ENCODE measurements at places on chromosomes 12 and 14.

DNA sequence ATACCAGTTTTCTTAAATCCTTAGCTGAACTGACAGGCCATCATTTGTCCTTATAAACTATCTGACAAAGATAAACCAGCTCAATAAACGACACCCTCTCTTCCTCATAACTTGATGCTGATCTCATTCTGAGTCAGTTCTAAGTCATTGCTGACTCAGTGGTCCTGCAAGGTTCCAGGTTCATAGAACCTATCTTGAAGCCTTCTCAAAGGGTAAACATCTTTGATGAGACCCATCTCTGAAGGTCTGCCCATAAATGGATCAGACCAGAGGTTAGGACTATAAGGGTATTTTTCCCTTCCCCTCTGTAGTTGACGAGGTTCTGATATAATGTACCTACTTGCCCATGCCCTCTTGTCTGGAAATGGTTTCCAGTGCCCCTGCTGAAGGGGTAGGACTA lies 11.9 kb downstream of the NAA25 start:
- DNase-seq, result no peak

GRCh38 chr12:68837215-68837614 lies 29.2 kb downstream of the MDM2 start:
- no peak for DNase-seq

DNA sequence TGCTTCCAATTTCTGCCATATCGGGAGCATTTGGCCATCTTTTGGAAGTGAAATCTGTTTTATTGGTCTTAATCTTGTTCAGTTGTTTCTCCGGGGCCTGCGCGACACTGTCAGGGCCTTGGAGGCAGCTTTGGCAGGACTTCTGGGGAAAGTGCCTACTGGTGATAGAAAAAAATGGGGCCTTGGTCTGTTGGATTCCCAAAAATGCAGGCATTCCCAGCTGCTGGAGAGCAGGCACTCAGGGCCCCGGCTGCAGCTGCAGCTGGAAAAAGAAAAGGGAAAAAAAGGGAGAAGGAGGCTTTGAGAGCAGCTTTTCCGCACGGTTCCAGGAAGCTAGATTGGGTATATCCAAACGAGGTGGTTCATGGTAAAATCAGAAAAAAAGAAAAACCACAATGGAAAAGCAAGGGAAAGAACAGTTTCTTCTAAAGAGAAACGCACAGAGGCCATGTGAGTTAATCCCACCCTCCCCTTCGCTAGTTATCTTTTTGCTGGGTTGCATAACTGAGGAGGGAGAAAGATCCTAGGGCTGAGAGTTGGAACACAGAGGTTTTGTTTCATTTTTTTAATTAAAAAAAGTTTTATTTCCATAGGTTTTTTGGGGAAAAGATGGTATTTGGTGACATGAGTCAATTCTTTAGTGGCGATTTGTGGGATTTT lies 134.7 kb upstream of the RFLNA start:
- no peak for DNase-seq

- DNase-seq, result no peak
Observed at GRCh38 chr12:30753751-30754382, 884 bp downstream of the CAPRIN2 start.

- no peak for DNase-seq
Observed at GRCh38 chr14:68363843-68364767, 428.8 kb downstream of the ZFP36L1 start.

DNA sequence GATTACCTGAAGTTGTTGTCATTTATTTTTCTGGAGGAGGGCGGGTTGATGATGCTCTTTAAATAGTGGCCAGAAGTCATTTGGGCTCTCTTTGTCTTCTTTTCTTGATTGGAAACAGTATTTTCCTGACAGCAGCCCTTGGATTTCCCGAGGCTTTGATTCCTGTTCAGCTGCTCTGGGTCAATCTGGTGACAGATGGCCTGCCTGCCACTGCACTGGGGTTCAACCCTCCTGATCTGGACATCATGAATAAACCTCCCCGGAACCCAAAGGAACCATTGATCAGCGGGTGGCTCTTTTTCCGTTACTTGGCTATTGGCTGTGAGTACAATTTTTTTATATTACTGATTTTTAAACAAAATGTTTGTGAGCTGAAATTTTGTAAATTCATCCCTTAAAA lies 60.4 kb downstream of the ANAPC7 start:
- DNase-seq, result no peak

DNA sequence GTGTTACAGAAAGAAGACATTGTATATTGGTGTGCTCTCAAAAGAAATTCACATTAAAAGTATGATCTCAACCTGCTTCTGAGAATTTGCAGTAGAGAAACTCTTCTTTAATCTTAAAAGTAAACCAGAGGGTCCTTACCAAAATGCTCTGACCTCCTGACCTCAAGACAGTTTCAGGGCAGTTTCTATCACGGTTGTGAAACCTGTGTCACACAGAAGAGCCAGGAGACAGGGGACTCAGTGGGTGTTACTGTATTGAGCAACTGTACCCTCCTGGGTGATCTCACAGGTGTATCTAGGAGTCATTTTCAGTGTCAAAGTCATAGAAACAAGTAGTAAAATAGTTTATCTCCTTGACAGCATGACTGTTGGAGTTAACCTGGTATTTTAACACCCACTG lies 178.0 kb downstream of the GRIP1 start:
- no peak for DNase-seq

DNA sequence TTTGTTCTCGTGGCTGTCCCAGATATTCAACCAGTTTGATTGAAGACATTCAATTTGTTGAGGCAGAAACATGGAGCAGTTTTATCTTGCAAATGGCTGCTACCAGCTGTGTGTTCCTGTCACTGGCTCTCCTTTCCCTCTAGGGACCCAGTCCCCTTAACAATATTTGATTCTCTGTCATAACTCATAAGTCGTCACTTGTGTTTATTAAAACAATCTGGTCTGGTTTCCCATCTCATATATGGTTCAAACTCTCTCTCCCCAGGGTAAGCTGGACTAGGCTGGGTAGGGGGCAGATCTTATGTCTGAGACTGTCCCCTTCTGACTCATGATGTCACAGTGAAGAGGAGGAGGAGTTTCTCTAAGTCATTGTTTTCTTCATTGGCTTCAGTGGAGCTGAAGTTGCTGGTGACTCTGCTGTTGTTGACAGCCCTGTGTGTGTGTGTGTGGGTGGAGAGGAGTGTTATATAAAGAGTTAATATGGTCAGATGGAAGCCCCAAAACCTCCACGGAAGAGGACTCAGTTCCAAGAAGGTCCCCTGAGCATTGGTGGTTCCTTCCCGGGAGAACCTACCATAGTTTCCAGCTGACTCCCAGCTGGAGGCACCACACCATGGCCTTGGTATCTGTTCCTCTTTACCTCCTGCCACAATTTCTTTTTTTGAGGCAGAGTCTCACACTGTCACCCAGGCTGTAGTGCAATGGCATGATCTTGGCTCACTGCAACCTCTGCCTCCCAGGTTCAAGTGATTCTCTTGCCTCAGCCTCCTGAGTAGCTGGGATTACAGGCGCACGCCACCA lies 16.1 kb upstream of the GNG2 start:
- no peak for DNase-seq

GRCh38 chr14:96956464-96957239 lies 159.5 kb downstream of the VRK1 start:
- no peak for DNase-seq

- DNase-seq, result no peak
Observed at GRCh38 chr14:32200368-32201192, 1.3 kb upstream of the RNU6-7 start.

GRCh38 chr14:40028991-40029390 lies 596.8 kb upstream of the FBXO33 start:
- no peak for DNase-seq

- DNase-seq, result no peak
Observed at GRCh38 chr12:26338586-26339572, 143.5 kb downstream of the SSPN start.

- DNase-seq, result no peak
Observed at GRCh38 chr12:75154388-75154787, 55.3 kb downstream of the KCNC2 start.

DNA sequence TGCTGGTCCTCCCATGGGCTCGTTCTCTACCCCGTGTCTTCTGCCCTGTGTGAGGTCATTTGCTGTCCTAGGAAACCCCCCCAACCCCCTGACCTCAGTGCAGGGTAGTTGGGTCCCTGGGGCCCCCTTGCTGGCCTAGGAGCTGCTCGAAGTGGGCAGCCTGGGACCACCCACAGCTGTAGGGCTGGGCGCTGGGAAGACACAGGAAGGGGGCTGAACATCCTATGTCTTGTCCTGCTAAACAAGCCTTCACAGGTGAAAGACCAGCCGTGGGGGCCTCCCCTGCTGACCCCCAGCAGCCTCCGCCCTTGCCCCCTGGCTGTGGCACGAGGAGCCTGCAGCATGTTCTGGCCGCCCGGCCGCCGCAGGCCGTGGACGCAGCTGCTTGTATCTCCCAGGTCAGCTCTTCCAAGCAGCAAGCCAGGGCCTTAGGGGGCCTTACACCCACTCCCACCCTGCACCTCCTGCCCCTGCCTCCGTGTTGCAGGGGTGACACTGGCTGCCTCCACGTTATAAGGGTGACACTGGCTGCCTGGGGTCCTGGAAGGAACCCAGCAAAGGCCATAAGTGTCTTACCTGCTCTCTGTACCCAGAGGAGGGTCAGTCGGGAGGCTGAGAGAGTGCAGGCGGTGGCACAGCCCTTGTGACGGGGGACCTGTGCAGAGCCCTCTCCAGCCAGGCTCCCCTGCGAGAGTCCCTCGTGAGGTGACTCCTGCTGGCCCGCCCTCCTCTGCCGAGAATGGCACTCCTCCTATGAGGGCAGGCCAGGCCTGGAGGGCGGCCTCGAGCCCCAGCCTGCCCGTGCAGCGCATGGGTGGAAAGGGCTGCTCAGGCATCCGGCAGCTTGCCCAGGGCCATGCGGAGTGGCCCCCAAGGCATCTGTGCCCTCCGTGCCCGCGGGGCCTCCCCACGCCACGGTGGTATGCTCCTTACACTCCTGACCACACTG lies 11.5 kb upstream of the TEX22 start:
- DNase-seq, result no peak

GRCh38 chr14:96888593-96888992 lies 91.4 kb downstream of the VRK1 start:
- DNase-seq, result no peak

GRCh38 chr12:113796852-113797534 lies 169.1 kb downstream of the RBM19 start:
- DNase-seq, result no peak

- DNase-seq, result no peak
Observed at GRCh38 chr14:77508876-77509275, 10.3 kb upstream of the ISM2 start.

- DNase-seq, result no peak
Observed at GRCh38 chr12:4164188-4164558, 109.4 kb upstream of the CCND2 start.

DNA sequence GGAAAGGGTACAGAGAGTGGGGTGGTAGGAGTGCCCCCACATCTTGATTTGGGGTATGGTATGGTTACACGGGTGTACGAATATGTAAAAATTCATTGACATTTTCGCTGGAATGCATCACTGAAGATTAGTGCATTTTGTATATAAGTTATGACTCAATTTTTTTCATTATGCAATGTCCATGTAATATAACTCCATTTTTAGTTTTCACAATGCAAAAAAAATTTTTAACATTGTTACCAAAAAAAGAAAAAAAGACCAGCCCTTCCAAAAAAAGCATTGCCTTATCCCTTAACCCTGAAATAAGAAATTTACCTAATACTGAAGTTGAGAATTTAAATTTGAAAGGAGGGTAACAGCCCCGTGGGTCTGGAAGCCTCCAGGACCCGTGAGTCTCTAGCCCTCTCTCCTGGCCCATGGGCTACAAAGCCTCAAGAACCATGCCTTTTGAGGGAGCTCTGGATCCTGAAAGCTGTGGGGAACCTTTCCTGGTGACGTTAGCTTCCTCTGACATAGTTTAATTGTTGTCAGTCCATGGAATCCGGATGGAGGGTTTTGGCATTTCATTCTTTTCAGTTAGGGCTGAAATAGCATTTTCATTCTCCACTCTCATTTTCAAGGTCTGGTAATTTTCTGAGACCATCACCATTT lies 55.6 kb upstream of the ACTN1 start:
- no peak for DNase-seq

DNA sequence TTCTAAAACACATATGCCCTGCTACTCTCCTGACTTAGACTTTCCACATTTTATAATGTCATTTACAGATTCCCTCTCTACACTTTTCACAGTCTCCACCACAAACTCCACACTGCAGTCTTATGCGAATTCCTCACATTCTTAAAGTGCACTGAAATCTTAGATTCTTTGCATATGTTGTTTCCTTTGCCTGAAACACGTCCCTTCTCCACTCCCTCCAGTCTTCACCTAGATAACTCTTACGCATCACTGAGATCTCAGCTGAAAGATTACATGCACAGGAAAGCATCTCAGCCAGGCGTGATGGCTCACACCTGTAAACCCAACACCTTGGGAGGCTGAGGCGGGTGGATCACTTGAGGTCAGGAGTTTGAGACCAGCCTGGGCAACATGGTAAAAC lies 3.8 kb upstream of the ARHGAP9 start:
- DNase-seq, result no peak

DNA sequence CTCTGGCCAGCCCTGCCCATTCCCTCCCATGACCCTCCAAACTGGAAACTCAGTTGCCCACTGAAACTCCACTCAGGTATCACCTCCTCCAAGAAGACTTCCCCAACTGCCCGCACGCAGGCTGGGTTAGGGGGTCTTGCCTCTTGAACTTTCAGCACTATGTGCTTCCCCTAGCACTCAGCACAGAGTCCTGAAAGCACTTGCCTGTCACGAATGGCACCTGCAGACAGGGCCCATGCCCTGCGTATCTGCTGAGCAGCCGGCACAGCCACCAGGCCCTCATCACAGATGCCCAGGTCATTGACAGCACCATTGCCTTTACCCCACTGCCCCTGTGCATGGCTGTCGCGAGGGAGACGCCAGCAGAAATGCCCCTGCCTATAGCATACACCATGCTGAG lies 11.2 kb downstream of the CCDC88C start:
- no peak for DNase-seq

DNA sequence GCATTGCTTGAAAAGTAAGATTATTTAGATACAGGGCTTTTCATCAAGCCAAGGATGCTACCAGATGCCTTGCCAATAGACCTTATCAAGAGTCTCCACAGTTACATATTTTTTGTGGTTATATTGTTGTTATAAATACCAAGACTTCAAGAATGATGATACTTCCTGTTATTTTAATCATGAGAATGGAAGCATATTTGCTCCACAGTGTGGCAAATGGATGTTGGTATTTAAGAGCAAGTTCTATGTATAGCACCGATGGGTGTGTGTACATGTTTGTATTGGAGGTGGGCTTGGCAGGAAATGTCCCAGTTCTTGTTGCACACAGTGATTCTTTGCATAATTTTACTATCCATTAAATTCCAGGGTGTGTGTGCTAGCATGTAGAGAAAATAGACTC lies 4.4 kb upstream of the NID2 start:
- no peak for DNase-seq

- DNase-seq, result no peak
Observed at GRCh38 chr12:53603196-53603595, 23.0 kb downstream of the ATF7 start.

GRCh38 chr14:44820230-44820964 lies 141.3 kb downstream of the KLHL28 start:
- DNase-seq, result no peak

- no peak for DNase-seq
Observed at GRCh38 chr12:4108803-4109345, 164.7 kb upstream of the CCND2 start.

Data from bone marrow (tissue), 2 donors.